KG1 (cell line): ENCODE measurements at places on chromosomes 1 and 21.

- no peak for DNase-seq
These were observed 178.3 kb downstream of the CACNA1E start for GRCh38 chr1:181661569-181661968.

DNA sequence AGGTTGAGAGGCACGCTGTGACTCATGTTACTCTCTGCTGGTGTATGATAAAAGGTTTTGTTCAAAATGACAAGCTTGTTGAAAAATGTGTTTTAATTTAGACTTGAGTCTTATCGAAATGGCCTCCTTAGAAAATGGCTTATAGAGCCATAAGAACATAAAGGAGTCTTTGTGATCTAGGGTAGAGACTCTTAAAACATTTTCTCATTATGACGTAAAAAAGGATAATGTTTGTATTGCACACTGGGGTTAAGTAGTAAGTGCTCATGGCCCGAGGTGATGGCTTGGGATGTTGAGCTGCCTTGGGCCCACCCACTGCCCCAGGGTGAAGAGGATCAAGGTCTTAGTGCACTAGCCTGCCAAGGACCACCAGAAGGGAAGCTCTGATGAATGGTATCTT, 117.4 kb downstream of the DISC1 start:
- DNase-seq: no peak

DNA sequence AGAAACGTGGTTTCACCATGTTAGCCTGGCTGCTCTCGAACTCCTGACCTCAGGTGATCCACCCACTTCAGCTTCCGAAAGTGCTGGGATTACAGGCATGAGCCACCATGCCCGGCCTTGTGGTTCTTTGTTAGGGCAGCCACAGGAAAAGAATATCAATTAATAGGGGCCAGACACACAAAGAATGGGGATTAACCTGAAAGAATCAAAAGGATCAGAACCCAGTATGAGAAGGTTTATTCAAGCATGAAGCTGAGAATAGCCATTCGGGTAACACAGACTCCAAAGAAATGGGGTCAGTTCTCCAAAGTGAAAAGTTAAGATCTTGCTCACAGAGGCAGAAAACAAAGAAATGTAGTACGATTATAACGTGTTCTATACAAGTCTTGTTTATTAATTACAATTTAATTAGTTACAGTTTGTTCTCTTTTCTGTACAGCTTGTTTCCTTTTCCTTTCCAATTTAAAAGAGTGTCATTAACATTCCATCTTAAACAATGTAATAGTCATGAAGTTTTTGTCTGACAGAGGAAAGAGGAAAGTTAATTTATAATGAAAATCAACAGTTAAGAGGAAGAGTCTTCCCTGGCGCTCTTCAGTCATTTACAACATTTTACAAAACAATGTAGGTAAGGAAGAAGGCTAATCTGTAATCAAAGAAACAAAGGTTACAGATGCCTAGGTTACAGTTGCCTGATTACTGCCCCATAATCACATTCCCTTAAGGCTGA, 51.3 kb upstream of the SLC45A1 start:
- no peak for DNase-seq

DNA sequence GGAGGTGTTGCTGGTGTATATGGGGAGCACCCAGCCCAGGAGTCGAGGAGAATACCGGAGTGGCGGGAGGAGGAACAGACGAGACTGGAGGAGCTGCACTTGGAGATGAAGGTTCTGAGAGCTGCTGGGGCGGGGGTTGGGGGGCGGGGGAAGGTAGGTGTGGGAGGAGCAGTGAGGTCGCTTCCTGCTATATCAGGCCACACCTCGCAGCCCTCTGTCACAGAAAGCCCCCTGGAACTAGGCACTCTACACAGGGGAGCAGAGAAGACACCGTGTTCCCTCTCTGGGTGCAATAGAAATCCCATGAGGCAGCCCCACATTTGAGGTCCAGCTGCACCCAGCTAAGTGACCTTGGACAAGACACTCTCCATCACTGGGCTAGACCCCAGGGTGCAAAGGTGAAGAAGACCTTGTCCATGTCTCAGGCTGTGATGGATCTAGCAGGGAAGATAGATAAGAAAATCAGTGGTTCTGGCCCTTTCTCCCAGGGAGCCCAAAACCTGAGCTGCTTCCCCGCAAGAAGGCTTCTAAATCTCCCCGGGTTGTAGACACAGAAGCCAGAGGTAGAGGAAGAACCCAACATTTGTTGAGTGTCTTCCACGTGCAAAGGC, 155.8 kb upstream of the EDN2 start:
- no peak for DNase-seq

DNA sequence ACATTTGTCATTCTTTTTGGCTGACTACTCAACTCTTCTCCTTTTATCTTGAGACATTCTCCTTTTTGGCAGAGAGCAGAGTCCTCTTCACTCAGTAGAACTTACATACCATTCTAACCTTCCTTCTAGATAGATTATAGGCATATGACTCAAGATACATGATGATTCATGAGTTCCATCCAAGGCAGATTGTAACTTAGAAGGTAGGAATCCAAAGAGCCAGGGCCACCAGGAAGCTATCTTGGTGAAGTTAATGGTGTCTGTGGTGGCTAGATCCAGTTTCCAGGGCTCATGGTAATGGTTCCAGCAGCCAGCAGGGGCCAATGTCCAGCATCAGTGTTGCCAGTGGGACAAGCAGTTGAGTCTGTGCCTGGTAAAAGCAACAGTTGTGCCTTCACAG, 76.1 kb upstream of the KIAA0040 start:
- no peak for DNase-seq

DNA sequence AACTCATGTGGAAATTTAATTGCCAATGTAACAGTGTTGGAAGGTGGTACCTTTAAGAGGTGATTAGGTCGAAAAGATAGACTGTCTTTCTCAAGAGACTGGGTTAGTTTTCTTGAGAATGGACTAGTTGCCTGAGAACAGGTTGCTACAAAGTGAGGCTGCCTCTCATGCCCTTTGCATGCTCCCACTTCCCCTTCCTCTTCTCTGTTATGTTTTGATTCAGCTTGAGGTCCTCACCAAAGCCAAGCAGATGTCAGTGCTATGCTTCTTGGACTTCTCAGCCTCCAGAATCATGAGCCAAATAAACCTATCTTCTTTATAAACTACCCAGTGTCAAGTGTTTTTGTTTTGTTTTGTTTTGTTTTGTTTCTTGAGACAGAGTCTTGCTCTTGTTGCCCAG, 187.0 kb upstream of the RUNX1 start:
- DNase-seq: no peak
